Activated CD8-positive, alpha-beta memory T cell treated with anti-CD3 and anti-CD28 coated beads, Interleukin-2, amount 50 U/mL, for 4 hours (primary cell): ENCODE measurements at places on chromosomes 5 and 9.

DNA sequence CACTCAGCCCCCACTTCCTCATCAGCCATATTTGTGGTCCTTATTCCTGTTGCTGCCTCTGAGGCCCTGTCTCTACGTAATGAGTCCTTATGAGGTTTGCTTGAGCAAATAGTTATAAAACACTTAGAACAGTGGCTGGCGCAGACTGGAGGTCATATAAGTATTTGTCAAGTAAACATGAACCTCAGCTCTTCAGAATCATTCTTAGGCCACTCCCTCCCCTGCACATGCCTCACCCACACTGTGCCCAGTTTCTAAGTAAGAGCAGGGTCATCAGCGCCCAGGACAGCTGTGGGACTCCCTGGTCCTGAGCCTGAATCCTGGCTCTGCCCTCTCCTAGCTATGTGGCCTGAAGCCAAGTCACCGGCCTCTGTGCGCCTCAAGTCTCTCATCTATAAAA, 4.0 kb downstream of the ST6GALNAC4 start:
- no peak for DNase-seq

DNA sequence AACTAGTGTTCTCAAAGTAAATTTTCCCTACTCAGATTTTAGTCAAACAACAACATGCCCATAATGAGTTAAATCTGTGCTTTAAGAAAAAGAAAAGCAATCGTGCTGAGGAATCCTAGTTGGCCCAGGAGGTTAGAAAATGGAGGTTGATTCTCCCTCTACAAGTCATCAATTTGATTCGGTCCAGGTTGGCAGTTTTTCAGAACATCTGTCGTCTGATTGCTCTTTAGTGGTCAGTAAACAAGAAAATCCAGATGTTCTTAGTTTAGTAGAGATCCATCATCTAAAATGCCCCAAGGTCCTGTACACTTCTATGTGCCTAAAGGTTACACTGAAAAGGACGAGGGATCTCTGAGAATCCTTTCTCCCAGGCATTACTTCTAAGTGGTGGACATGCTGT, 659.2 kb downstream of the MTRR start:
- DNase-seq = no peak

GRCh38 chr5:56632939-56633338, 182.4 kb upstream of the MAP3K1 start:
- DNase-seq = no peak

DNA sequence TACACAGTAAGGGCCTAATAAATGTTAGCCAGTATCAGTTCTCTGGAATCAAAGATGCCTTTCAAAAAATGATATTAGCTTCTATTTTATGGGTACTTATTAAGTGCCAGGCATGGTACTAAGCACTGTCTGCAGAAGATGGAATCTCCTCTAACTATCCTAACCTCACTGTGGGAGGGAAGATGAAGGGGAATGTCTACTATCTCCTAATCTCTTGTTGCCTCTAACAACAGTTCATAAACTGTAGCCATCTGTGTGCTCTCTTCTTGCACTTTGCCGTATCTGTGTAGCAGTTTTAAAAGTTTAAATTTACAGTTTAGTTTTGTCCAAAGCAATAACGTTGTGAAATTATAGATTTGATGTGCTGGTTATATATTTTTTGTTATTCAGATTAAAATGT, 99.6 kb upstream of the CCDC112 start:
- no peak for DNase-seq

GRCh38 chr9:35448496-35448895, 41.4 kb upstream of the RUSC2 start:
- DNase-seq = no peak

DNA sequence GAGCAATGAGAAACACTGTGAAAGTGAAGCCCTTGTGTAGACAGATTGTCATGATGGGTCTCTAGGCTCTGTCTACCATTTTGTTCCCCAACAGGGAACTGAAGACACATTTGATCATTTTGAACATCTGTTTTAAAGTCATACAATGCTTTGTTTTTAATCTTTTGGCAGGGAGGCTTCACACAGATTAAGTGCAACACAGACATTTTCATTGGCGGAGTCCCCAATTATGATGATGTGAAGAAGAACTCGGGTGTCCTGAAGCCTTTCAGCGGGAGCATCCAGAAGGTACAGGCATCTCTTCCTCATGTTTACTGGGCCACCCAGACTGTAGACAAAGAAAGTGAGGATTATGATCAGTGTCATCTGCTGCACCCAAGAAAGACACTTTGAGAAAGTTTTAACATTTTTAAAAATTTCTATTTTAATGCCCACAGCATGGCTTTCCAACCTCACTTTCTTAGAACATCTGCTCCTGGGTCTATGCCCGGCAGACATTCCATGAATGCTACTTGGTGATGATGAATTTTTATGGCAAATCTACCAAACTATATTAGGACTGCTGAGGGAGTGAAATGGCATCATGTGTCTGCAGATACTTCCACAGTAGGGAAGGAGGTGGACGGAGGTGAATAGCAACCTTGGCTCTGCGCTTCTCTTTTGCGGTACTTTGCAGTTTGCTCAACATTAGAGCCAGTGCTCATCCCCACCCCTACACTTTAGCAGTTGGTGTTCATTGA, 121.3 kb downstream of the LIFR start:
- no peak for DNase-seq

- DNase-seq = no peak
Observed at GRCh38 chr5:143206196-143207053, 197.1 kb downstream of the NR3C1 start.

- DNase-seq = no peak
Observed at GRCh38 chr5:126818736-126819135, 41.8 kb downstream of the LMNB1 start.

- DNase-seq = no peak
Observed at GRCh38 chr9:93976973-93977372, 21.8 kb upstream of the BARX1 start.

GRCh38 chr9:68704814-68705530, at the start of gene PIP5K1B:
PIP5K1B (plus strand) TSS chr9:68705240; CDS start chr9:68822615, 117,375 bp downstream.
- DNase-seq = peak; percentile 16

DNA sequence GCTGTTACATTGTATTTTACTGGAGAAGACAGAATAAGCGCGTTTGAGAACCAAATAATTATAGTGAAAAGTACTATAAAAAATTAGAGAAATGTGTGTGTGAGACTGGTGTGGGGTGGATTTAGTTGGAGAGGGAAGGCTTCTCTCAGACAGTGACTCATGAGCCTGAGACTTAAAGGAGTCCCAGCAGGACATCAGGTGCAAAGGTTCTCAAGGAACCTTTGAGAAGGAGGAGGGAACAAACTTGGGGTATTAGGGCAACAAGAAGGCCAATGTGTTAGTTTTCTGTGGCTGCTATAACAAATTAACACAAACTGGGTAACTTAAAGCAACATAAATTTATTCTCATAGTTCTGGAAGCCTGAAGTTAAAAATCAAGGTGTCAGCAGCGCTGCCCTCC, 4.9 kb downstream of the DDX4 start:
- no peak for DNase-seq

DNA sequence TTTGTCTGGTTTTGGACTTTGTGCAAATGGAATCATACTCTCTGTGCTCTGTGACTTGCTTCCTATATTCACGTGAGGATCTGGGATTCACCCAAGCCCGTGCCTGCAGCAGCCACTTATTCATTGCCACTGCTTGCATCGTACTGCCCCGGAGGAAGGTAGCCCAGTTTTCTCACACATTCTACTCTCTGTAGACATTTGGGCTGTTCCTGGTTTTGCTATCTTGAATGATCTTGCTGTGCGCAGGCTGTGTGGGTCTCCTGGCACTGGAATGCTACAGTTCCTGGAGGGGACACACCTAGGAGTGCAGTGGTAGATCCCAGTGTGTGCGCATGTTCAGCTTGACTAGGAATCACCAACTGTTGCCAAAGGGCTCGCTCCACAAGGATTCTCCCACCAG, 99.2 kb upstream of the BOD1 start:
- no peak for DNase-seq

GRCh38 chr5:160293901-160294561, 18.3 kb downstream of the CCNJL start:
- DNase-seq = no peak

GRCh38 chr5:93034621-93035590, 546.1 kb downstream of the NR2F1-AS1 start:
- no peak for DNase-seq

GRCh38 chr5:150645070-150645700, 4.7 kb downstream of the SYNPO start:
- DNase-seq = no peak

DNA sequence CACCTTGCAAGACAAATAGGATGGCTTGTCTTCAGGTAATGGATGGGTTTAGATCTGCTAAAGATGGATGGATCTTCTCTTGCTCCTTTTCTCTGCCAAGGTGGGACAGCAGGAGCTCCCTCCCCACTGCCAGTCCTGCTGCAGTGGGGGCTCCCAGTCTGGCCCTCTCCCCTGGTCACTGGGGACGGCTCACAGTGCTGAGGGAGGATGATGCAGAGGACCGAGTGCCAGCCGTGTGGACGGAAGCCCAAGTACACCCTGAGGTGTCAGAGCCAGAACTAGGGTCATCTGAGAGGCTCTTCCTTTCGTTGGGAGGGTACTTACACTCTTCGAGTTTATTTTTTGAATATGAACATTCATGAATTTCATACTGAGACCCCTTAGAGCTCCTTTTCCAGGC, 5.7 kb downstream of the CCDC69 start:
- no peak for DNase-seq

DNA sequence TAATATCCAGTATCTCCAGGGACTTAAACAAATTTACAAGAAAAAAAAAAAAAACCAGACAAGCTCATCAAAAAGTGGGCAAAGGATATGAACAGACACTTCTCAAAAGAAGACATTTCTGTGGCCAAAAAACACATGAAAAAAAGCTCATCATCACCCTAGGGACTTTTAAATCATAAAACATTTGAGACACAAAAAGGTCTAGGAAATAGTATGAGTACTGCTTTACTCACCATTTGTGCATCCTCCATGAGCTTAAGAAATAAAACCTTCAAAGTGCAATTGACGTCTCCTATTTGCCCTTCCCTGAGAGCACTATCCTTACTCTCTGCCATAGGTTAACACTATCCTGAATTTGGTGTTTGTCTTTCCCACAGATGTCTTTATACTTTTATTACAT, 193.7 kb upstream of the NREP start:
- DNase-seq = no peak

DNA sequence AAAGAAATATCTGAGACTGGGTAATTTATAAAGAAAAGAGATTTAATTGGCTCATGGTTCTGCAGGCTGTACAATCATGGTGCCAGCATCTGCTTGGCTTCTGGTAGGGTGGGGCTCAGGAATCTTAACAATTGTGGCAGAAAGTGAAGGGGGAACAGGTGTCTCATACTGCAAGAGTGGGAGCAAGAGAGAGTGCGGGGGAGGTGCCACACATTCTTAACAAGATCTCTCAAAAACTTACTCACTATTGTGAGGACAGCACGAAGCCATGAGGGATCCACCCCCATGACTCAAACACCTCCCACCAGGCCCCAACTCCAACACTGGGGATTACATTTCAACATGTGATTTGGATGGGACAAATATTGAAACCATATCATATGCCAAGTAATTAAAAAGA, 70.1 kb upstream of the PANK3 start:
- no peak for DNase-seq

- DNase-seq = no peak
Observed at GRCh38 chr5:108634010-108634616, 113.6 kb upstream of the FER start.

DNA sequence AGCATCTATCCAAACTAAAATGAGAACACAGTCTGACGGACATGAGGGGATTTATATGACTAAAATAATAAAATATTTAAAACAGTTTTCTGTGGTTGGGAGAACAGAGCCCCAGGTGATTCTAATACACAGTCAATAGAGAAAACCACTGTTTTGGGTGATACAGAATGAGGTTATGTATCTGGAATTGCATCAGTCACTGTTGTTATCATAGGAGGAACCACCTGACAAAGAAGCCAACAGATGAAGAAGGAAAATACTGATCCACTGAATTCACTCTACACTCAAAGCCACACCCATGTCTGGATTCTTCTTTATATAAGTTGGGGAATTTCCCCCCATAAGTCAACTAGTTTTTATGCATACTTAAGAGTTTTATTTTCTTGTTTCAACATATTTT, 799.0 kb downstream of the TLR4 start:
- DNase-seq = no peak

GRCh38 chr5:86526811-86527348, 90.9 kb upstream of the COX7C start:
- no peak for DNase-seq

DNA sequence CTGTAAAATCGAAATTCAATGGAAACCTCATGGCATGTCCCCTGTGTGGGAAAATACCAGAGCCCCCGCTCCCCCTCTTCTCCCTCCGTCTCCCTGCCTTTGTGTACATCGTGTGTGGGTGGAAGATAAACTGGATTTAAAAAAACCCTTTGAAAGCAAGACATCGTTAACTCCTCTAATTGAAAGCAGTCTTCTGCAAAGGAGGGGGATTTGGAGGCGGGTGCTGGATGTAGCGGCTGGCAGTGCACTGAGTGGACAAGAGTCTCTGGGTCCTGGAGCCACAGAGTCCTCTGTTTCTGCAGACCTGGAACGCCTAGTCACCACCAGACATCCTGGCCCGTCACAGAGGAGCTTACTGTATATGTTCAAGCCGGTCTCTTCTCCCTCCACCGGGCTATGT, 169.4 kb downstream of the PAPPA start:
- no peak for DNase-seq

GRCh38 chr5:169356181-169356580, 55.2 kb upstream of the SLIT3 start:
- no peak for DNase-seq

GRCh38 chr9:135360617-135361016, 119.0 kb upstream of the PPP1R26 start:
- DNase-seq = no peak

DNA sequence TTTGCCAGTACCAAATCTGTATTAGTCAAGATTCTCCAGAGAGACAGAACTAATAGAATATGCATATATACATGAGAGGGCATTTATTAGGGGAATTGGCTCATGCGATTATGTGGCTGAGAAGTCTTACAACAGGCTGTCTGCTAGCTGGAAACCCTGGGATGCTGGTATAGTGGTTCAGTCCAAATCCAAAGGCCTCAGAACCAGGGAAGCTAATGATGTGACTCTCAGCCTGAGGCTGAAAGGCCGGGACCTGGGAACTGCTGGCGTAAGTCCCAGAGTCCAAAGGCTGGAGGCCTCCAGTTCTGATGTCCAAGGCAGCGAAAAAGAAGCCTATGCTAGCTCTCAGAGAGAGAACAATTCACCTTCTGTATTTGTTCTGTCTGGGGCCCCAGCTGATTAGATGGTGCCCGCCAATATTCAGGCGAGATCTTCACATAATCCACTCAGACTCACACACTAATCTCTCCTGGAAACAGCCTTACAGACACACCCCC, 84.1 kb downstream of the KIAA1958 start:
- DNase-seq = no peak

- no peak for DNase-seq
Observed at GRCh38 chr9:131465401-131465800, 37.3 kb upstream of the POMT1 start.

GRCh38 chr9:89730715-89731114, 125.9 kb downstream of the GADD45G start:
- DNase-seq = no peak

- DNase-seq = no peak
Observed at GRCh38 chr5:25858019-25858418, 1180.4 kb downstream of the CDH9 start.

- no peak for DNase-seq
Observed at GRCh38 chr9:127809002-127809539, 6.4 kb downstream of the FPGS start.
